ENCODE measurements at places on chromosomes 13 and 19.

DNA sequence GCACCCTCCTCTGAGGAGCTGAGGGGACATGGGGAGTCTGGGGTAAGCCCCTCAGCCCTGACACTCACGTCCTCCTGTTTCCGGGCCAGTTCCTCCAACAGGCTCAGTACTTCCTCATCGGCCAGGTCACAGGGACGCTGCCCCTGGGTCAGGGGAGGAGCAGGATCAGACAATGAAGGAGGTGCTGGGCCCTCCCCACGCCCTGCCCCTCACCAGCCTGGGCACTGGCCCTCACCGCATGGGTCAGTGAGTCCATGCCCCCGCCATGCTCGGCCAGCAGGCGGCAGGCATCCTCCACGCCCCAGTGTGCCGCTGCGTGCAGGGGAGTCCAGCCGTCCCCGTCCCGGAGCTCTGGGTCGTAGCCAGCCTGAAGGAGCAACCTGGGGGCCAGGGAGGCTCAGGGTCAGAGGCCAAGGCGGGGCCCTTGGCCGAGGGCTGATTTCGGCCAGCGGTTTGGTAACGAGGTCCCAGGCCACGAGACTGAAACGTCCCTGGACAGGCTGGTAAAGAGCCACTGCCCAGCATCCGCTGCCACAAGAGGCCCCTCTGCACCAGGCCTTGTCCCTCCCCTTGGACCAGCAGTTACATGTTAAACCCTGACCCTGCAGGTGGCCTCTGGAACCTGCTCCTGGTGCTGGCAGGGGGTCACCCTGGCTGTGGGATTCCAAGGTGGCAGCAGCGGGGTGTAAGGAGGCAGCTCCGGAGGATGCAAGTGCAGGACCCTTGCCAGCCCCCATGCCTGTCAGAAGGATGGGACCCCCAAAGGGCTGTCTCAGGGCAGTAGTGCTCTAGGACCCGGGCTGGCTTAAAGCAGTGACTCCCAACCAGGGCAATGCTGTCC is 18.5 kb downstream of the PPP1R12C start:
- DNase-seq: no peak

GRCh38 chr13:113976711-113977684 is 3.1 kb upstream of the C13orf46 start:
- no peak for DNase-seq

DNA sequence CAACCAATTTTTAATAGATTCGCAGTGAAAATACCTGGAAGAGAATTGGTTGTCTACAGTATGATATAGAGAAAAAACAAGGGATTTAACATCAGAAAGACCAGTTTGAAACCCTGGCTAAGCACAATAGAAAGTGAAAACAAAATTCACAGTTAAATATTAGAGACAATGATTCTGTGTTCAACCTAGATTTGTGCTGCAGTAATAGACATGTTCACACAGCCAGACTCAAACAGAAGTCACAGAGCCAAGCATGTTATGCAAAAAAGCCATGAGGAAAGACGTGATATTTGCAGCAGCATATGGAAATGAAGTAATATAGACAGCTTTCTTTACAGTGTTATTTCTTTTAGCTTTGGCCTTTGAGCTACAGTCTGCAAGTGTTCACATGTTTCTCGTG is 48.1 kb downstream of the SCEL start:
- DNase-seq: no peak

DNA sequence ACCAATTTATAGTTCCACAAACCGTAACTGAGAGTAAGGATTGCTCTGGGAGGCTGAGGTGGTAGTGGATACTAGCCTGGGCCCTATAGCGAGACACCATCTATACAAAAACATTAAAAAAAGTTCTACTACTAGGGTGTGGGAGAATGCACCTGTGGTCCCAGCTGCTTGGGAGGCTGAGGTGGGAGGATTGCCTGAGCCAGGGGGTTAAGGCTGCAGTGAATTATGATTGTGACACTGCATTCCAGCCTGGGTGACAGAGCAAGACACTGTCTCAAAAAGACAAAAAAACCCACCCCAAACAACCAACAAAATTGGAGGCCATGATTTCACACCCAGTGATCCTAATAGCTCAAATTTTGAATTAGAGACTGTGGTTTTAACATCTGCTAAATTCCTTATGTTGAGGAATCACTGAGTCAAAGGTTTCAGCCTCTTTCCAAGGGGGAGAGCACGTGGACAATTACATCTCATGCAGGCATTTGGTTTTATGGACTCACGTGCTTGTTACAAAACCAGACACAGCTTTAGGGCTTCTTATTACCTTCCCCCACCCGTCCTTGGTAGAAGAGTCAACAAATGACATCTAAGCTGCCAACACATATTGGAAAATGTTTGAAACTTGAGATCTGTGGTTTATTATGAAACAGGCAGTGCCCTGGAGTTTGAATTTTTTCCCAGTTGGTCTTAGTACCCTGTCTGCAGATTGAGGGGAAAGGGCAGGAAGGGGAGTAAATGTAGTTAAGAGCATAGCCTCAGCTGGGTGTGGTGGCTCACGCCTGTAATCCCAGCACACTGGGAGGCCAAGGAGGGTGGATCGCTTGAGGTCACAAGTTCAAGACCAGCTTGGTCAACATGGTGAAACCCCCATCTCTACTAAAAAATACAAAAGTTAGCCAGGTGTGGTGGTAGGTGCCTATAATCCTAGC is 18.5 kb downstream of the CYP2A6 start:
- DNase-seq: no peak

GRCh38 chr19:18710996-18711751 is 27.7 kb downstream of the CRTC1 start:
- no peak for DNase-seq

GRCh38 chr19:23971598-23971997 is 56.9 kb downstream of the ZNF726 start:
- no peak for DNase-seq

- DNase-seq: no peak
Observed at GRCh38 chr13:48448959-48449614, 36.2 kb upstream of the LPAR6 start.

DNA sequence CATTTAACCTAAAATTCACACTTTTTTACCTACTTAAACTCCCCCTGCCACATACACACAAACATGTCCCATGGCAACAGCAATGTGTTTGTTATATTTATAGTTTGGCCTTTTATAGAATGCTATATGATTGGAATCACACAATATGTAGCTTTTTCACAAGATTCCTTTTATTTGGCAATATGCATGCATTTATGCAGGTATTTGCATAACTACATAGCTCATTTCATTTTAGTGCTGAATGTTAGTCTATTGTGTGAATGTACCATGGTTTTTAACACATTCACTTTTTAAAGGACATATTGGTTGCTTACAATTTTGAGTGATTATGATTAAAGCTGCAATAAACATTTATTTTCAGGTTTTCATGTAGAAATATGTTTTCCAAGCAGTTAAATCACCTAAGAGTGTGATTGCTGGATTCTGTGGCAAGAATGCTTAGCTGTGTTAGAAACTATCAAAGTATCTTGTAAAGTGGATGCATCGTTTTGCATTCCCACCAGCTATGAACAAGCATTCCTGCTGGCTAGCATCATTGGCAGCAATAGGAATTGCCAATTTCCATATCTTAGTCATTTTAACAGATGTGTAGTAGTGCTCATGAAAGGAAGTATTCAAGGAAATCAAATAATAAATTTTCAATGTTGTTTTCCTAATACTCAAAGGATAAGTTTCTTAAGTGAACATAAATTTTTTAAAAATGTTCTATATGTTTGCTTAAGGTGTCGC is 557.0 kb downstream of the SLITRK1 start:
- no peak for DNase-seq

DNA sequence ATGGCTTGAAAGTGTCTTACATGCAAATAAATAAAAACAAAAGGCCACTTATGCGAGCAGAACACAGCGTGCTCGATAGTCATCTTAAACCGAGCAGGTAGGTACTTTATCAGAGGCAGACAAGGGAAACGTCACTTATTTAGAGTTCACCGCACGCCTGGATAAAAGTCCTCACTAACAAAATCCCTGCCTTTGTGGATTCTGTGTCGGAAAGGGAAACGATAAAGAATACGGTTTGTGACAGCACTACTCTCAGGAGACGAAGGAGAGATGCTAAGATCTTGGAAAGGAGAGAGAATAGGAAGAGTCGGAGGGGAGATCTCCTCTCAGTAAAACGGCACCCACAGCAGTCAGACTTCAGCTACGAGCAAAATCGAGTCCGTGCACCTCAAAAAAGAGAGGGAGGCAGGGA is 581 bp downstream of the RCBTB1 start:
- no peak for DNase-seq

GRCh38 chr19:33175886-33176669 is 18.1 kb upstream of the LRP3 start:
- DNase-seq: no peak

GRCh38 chr13:94328381-94329041 is 151.0 kb downstream of the DCT start:
- no peak for DNase-seq

- no peak for DNase-seq
Observed at GRCh38 chr13:77034881-77035280, 7.9 kb upstream of the FBXL3 start.

DNA sequence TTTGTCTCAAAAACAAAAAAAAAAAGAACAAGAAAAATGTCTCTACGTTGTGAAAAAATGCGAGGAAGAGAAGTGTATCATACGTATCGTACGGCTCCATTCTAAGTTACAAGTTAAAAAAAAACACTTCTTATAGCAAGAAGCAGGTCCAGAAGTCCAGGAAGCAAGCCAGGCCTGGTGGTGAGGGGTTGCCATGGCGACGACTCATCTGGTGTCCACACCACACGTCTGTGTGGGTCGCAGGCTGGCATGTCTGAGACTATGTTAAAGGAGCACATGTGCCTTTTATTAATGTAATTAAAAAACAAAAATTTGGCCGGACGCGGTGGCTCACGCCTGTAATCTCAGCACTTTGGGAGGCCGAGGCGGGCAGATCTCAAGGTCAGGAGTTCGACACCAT is 5.9 kb downstream of the MED16 start:
- DNase-seq: no peak

DNA sequence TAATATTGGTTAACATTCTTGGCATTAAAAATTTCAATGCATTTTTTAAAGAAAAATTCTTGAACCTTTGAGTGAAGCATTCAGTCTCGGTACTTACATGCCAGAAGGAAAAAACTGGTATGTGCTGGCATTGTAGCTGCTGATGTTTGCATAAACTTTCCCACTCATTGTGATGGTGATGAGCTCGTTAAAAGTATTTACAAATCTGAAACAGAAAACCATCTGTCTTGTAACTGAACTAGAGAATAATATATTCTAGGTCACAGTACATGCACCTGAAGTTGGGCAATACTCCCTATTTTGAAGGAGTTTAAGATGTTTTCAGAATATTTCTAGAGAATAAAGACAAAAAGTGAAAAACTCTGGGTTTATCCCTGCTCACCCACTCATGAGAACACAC is 64.1 kb downstream of the SLC15A1 start:
- no peak for DNase-seq

GRCh38 chr13:33264620-33264978 is 21.0 kb downstream of the STARD13 start:
- DNase-seq: no peak

DNA sequence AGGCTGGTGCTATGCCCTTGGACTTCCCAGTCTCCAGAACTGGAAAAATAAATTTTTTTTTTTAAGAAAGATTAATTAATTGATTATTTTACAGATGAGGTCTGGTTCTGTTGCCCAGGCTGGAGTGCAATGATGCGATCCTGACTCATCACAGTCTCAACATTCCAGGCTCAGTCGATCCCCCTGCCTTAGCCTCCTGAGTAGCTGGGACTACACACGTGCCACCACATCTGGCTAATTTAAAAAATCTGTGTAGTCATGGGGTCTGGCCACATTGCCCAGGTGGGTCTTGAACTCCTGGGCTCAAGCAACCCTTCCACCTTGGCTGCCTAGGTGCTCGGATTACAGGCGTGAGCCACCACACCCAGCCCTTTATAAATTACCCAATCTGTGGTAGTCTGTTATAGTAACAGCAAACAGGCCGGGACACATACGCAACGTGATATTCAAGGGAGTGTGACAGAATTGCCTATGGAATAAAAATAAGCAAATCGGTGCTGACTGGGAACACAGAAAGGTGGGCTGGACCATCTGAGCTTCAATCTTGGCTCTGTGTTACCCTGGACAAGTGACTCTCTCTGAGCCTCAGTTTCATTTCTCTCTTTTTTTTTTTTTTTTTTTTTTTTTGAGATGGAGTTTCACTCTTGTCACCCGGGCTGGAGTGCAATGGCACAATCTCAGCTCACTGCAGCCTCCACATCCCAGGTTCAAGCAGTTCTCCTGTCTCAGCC is 42.8 kb downstream of the PIN1 start:
- DNase-seq: no peak

- DNase-seq: no peak
Observed at GRCh38 chr19:55353803-55354697, 469 bp downstream of the COX6B2 start.

GRCh38 chr13:79352107-79352506 is 53.9 kb downstream of the RBM26 start:
- DNase-seq: no peak

DNA sequence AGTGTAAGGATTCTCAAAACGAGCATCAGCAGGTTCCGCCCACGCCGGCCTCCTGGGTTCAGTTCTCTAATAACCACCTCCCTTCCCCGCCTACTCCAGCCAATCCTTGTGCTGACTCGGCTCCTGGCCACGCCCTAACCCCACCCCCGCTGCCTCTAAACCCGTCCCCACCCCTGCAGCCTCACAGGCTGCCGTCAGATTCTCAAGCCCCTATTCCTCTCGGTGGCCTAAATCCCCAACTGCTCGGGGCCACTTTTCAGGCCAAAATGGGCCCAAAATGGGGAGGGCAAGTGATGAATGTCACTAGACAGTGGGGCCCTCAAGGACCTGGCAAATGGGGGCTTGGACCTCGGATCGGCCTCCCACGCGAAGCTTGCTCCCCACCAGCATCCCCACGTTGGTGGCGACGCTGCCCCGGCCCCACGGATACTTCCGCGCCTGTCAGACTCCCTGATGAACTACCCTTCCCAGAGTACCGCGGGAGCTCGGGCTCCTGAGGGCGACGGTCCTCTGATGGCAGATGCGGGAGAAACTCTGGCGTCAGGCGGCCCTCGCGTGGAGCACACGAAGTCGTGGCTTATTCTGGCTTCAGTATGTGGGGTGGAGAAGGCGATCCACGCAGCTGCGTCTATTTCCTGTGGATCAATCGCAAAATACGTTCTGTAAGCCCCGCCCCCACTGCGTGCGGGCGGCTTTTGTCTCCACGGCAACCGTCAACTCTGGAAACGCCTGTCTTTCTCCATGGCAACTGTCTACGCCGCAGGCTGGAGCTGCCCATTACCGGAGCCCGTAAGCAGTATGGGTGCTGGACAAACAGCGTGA is 24.8 kb downstream of the ZNF473 start:
- DNase-seq: peak; percentile 77

- no peak for DNase-seq
Observed at GRCh38 chr19:18230941-18231734, 4.9 kb upstream of the PDE4C start.

- DNase-seq: no peak
Observed at GRCh38 chr13:99655351-99656091, 154.2 kb downstream of the TM9SF2 start.

- no peak for DNase-seq
Observed at GRCh38 chr13:52849291-52850071, 1.0 kb upstream of the PCDH8 start.

DNA sequence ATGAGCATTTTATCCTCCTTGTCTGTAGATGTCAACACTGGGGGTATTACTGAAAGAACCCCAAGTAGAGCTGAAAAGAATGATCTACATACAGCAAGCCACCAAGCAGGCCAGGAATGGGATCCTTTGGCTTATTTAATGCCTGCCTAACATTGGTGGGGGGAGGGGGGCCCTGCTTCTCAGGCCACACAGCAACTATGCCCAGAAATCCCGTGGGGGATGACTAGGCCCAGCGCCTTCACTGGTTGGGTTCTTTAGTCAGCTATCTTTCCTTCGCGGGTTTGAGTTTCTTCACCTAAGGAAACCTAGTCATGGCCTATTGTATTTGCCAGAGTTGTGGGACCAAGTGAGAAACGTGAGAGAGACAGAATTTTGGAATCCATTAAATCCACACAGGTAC is 80.5 kb downstream of the CCNA1 start:
- DNase-seq: no peak
